ENCODE measurements at places on chromosomes 11 and 22. TPM values are rescaled to one million over a fixed set of nuclear protein-coding genes. Genes with fewer than 3 reads are reported as not detected.

KRTAP5-1 gene
- total RNA-seq: not detected

MUC6 gene
- not detected for total RNA-seq

OR5AL1 gene
- not detected for total RNA-seq

DNA sequence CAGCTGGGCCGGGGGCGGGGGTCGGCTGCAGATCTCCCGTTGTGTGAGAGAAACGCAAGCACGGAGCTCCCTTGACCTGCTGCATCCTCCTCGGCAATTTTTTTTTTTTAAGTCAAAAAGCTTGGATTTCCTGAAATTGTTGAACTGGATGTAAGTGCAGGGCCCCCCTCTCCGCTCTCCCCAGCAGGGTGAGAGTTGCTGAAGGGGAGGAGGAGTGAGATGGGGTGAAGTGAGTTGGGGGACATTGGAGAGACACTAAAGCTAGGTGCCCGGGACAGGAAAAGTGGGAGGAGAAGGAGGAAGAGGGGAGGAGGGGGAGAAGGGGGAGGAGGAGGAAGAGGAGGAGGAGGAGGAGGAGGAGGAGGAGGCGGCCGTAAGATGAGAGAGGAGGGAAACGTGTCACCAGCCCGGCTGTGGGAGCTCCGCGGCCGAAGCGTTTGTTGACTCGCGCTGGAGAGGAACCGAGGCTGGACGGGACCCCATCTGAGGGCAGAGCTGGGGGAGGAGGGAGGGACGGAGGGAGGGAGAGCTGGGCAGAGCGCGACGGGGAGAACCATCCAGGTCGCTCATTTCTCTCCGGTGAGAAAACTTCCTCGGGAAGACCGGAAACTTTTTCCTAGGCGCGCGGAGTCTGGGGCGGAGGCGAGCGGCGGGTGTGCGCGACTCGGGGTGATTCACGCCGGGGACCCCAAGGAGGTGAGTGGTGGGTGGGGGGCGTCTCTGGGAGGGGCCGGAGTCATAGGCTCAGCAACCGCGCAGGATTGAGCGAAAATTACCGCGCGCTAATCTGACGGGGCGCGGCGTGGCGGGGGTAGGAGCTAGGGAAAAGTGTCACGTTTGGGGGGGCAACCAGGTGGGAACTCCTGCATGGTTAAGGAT is 80.2 kb downstream of the PRR5L start:
- no peak for DNase-seq

DNA sequence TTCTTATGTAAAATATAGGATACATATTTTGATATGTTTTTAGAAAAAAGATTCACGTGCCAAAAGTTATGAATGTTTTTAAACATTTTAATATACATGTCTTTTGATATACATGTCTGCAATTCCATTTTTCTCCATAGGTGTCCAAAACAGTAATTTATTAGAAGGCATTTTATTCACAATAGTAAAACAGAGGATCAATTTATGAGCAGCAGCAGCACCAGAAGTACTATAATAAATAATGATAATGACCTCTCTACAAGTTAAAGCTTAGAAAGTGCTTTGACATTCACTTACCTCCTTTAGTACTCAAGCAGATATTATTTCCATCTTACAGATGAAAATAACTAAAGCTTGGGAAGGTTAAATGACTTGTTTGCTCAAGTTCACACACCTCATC is 96.7 kb upstream of the DBX1 start:
- no peak for DNase-seq
